Omental fat pad (tissue), 4 donors: ENCODE measurements at places on chromosomes 6 and 20.

DNA sequence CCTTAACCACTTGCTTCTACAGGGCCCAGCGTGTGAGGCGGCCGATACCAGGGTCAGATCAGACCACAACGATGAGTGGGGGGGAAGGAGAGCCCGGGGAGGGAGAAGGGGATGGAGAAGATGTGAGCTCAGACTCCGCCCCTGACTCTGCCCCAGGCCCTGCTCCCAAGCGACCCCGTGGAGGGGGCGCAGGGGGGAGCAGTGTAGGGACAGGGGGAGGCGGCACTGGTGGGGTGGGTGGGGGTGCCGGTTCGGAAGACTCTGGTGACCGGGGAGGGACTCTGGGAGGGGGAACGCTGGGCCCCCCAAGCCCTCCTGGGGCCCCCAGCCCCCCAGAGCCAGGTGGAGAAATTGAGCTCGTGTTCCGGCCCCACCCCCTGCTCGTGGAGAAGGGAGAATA, 2.8 kb downstream of the RING1 start:
- no peak for DNase-seq

GRCh38 chr20:63590218-63591146, 16.4 kb upstream of the HELZ2 start:
- DNase-seq: no peak

DNA sequence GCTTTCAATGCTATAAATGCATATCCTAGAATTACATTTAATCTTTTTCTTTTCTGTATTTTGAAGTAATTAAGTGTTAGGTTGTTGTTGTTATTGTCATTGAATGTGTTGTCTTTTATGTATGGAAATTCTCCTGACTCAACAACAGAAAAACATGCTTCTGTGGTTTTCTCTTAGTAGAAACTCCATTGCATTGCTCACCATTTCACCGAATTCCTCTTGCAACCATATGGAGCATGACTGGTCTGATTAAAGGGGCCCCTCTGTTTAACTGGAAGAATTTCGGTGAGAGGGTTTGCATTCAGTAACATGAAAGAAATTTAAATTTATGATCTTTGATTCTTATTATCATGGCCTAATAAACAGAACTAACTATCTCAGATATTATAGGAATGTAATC, 454.3 kb upstream of the JARID2 start:
- DNase-seq: no peak

GRCh38 chr20:60481743-60482133, 523.5 kb downstream of the CDH26 start:
- DNase-seq: no peak

DNA sequence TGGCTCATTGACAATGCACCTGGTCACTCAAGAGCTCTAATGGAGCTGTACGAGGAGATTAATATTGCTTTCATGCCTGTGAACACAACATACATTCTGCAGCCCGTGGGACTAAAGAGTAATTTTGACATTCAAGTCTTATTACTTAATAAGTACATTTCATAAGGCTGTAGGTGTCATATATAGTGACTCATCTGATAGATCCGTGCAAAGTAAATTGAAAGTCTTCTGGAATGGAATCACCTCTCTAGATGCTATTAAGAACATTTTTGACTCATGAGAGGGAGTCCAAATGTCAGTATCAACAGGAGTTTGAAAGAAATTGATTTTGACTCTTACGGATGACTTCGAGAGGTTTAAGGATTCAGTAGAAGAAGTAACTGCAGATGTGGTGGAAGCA, 267.9 kb downstream of the CLVS2 start:
- no peak for DNase-seq

DNA sequence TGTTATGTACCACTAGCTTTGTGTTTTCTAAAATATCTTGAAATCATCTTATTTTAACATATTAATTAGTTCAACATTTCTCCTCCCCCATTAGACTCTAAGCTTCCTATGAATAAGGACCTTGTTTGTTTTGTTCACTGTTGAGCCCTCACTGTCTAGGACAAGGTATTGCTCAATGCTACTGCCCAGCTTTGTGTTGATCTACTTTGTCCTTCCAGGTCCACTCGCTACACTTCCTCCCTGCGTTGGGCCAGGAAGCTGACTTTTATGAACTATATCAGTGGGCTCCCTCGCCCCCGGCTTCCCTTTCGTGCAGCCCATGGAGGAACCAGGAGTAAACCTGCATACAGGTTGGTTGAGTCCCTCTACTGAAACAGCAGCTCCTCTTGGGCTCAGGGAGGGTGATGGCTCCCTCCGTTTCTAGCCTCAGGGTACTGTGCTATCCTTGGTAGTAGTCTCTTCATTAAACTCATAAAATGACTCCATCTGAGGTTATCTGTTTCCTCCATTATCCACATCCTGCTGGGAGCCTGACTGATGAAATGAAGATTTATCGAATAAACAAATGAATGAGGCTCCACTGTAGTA, 272.5 kb downstream of the CLIC5 start:
- DNase-seq: no peak

DNA sequence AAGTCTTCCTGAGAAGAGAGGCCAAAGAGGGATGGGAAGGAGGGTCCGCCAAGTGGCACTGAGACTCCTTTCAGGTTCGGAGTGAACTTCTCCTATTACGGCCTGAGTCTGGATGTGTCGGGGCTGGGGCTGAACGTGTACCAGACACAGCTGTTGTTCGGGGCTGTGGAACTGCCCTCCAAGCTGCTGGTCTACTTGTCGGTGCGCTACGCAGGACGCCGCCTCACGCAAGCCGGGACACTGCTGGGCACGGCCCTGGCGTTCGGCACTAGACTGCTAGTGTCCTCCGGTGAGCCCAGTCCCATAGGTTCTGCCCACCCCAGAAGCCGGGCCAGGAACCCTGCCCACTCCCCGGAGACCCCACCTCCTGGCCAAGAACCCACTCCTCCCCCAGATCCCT, 4.1 kb downstream of the SLC22A7 start:
- no peak for DNase-seq

- no peak for DNase-seq
These were observed 654.1 kb upstream of the NOX3 start for GRCh38 chr6:156109713-156110112.

GRCh38 chr20:53040693-53041589, 68.8 kb downstream of the TSHZ2 start:
- peak; percentile 36 for DNase-seq

- DNase-seq: no peak
These were observed 9.3 kb downstream of the ADNP start for GRCh38 chr20:50921803-50922501.

DNA sequence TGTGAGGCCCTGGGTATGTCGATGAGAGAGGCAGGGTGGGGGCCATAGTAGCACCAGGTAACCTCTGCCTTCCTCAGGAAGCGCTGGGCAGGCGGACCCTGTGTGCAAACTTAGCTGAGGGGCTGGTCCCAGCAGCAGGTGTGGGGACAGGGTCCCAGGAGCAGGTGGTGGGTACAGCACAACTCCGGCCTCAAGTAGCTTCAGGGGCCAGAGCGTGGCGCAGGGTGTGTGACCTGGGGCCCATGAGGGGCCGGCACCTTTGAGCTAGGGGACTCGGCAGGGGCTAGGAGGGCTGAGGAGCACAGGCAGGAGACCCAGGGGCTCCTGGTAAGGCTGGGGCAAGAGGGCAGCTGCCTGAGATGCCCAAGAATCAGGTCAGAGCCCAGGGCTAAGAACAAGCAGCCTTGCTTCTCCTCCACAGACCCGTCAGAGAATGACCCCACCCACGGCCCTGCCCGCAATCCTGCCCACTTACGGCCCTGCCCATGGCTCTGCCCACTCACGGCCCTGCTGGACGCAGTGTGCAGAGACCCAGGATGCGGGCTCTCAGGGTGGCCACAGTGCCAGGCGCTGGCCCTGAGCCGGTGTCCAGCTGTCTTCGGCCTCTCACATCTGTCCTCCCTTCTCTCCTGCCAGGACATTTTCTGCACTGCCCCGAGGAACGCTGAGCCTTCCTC, 30.9 kb downstream of the CHRNA4 start:
- no peak for DNase-seq

GRCh38 chr6:75283907-75284631, 523 bp downstream of the TMEM30A start:
- DNase-seq: no peak

- no peak for DNase-seq
These were observed 156.7 kb downstream of the LPA start for GRCh38 chr6:160507420-160507819.
